ENCODE measurements at places on chromosomes 7 and 10.

DNA sequence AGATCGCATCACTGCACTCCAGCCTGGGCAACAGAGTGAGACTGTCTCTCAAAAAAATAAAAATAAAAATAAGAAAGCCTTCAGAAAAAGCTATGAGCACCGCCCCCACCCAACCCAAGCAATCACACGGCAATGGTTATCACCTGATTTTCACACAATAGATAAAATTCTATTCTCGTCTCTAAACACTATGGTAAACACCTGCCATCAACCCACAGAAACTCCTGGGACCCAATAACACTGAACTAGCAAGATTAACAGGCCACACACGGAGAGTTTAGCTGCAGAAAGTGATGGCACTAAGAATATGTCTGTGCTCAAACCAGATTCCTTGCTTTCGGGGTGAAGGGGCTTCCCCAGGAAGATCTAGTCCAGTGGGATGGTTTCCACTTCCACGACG lies 173.8 kb downstream of the DIP2C start:
- ATAC-seq: no peak

DNA sequence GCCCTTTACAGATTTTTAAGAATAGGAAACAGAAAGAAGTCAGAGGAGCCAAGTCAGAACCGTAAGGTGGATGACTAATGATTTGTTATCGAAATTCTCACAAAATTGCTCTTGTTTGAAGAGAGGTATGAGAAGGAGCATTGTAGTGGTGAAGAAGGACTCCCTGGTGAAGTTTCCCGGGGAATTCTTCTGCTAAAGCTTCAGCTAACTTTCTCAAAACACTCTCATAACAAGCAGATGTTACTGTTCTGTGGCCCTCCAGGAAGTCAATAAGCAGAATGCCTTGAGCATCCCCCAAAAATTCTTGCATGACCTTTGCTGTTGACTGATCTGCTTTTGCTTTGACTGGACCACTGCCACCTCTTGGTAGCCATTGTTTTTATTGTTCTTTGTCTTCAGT lies 152.9 kb downstream of the HGF start:
- no peak for ATAC-seq

GRCh38 chr7:101870361-101871062 lies 53.1 kb downstream of the CUX1 start:
- no peak for ATAC-seq

GRCh38 chr10:89793649-89794254 lies 92.4 kb downstream of the KIF20B start:
- peak; percentile 73 for ATAC-seq

DNA sequence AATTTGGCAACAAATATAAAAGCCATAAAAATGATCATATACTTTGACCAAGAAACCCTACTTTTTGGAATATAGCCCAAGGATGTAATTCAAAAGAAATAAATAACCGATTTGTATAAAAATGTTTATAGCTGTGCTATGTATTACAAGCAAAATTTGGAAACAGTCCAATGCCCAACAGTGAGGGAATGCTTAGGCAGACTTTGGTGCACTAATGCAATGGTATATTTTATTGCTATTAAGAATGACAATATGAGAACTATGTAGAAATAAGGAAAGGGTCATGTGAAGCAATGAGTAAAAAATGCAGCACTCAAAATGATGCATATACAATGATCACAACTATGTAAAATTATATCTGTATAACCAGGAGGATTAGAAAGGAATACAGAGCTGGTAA lies 273.8 kb upstream of the HPS1 start:
- ATAC-seq: no peak

GRCh38 chr10:30594077-30594476 lies 35.5 kb downstream of the LYZL2 start:
- ATAC-seq: no peak

GRCh38 chr7:124662372-124662771 lies 103.2 kb downstream of the GPR37 start:
- no peak for ATAC-seq

DNA sequence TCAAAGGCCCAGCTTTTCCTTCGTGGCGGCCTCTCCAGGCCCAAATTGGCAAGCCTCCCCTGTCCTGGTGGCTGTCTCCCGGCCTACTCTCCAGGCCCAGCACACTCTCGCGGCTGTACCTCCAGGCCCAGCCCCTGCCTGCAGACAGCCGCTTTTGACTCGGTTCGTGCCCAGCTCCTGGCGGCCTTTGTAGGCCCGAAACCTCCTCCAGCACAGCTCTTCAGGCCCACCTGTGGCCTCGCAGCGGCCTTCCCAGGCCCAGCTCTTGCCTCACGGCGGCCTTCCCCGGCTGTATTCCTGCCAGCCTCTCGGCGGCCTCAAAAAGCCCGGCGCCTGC lies 18.2 kb upstream of the TMEM248 start:
- no peak for ATAC-seq

- no peak for ATAC-seq
These were observed 41.6 kb upstream of the FAM20C start for GRCh38 chr7:150811-151221.

GRCh38 chr7:33044401-33044718 lies 18.2 kb downstream of the NT5C3A start:
- ATAC-seq: no peak

DNA sequence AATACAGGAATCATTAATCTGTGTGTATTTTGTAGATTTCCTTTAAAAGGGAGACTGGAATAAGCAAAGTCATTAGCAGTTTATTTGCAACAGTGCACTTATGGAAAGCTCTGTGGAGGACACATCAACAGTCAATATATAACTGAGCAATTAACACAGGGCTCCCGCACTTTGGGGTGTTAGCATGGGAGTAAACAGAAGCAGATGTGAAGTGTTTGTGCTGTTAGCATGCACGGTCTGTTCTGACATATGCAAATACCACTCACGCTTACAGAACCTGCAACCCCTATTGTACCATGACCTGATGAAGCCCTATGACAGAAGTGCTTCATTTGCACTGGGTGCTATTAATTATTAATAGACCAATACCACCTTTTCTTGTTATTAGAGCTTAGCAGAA lies 118.9 kb downstream of the PPP1R3A start:
- ATAC-seq: peak; percentile 50
